Amygdala (tissue), 56 donors: ENCODE measurements at places on chromosomes 4 and X.
A peak's percentile ranks its signal among the peaks of the same experiment; 100 is the strongest.

DNA sequence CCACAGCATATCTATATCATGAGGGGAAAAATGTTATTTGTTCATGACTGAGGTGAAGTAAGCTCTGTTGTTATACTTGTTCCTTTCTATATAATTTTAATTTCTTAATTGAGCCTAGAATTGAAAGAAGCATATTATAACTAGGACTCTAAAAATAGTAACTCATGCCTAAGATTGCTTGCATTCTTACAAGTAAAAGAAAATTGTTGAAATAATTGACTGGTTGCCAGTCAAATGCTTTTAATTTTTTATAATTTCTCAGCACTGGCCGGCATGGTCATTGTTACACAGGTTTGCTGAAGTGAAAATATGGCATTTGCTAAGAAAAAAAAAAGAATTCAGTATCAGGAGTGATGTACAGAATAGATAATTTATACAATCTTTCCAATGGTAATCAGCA is 104.8 kb downstream of the GASK1B start:
- DNase-seq = no peak

GRCh38 chr4:17758485-17758884 is 22.9 kb downstream of the FAM184B start:
- DNase-seq = no peak

GRCh38 chr4:168325591-168325990 is 7.0 kb upstream of the DDX60 start:
- no peak for DNase-seq

- no peak for DNase-seq
Measured at GRCh38 chr4:72546456-72546855, 22.6 kb downstream of the ADAMTS3 start.

DNA sequence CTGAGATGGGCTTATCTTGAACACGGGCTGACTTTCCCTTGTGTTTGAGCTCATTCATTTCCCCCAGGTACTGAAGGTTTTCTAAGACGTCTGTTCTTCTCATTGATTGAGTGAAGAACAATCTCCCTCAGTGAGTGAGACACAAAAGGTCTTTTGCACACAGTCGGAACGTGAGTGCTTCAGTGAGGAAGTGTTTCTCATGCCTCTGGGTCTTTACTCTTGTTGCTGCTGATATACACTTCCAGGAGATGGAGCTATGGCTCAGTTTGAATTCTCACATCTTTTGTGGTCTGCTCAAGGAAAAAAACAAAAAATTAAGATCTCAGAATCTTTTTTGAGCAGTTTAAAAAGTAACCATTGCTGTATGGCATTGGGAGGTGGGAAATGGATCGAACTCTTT is 981.9 kb upstream of the TENM3 start:
- no peak for DNase-seq

DNA sequence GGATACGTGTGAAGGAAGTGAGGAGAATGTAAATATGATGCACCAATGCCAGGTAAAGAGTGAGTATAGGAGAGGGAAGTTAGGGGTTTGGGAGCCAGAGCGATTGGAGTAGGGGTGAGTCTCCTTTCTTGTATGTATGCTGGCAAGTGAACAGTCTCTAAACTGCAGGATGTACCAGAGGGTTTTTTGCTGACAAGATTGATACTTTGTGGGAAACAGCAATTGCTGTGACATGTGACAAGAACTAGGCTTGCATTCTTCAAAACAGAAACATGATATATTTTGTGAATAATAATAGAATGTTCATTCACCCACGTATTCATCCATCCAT is 706 bp downstream of the CHIC1 start:
- DNase-seq = no peak

GRCh38 chr4:177448850-177449249 is 6.6 kb upstream of the AGA start:
- DNase-seq = no peak

GRCh38 chrX:137031039-137031438 is 2.8 kb downstream of the GPR101 start:
- DNase-seq = no peak

DNA sequence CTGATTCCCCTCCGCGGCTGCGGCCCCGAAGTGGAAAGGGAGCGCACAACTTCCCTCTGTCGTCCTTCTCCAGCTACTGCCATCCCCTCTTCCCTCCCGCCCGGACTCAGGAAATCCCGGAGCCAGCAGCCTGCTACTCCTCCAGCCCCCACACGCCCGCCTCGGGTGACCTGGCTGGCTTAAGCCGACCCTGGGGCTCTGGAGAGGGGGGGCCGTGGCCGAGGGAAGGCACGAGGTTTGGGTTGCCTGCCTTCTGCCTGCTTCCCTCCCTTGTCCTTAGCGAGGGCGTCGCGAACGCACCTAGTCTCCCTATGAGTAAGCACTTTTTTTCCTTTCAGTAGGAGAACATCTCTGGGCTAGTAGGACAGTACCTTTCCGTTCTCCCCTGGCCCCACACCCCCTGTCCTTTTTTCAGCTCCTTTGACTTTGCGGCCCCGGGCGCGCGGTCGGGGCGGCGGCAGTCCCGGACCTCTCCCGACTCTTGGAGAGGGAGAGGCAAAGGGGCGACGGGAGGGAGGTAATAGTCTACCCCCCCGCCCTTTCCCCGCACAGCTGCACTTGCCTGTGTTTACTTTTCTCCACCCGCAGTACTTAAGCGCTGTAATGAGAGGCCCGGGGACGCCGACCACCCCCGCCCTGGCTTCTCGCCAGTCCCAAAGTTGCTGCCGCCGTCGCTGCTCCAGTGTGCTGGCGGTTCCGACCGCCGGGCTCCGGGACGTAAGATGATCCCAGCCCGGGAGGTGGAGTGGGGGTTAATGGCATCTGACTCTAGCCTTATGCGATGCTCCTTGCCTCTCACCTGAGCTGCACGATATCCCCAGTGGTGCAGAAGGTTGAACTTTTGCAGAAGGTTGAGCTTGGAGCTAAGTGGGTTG is 868 bp downstream of the PLS3 start:
- DNase-seq = no peak

- no peak for DNase-seq
Measured at GRCh38 chr4:152033621-152034020, 272.8 kb upstream of the GATB start.

DNA sequence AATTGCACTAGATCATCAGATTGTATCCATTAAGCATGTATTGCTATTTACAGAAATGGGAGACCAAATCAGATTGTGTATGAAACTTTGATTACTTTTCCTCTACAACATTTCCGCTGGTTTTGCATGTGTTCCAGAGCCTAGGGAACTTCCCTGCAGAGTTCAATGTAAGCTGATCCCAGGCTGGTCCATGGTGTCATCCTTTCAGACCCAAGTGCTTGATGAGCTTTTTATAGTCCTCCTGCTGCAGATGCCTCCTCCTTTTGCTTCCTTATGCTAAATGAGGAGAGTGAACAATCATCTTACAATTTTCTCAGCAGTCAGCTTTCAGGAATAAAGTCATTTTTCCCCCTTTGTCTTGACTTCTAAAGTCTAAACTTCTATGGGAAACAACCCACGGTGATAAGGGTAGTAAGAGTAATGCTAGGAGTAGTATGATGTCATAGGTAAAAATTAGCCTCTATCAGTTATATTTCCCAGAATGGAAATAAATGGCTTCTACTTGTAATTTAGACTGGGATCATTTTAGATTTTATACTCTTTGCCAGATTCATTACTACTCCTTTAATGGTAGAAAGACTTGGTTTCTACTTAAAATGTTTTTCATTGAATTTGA is 55.1 kb upstream of the SLC4A4 start:
- DNase-seq = no peak

DNA sequence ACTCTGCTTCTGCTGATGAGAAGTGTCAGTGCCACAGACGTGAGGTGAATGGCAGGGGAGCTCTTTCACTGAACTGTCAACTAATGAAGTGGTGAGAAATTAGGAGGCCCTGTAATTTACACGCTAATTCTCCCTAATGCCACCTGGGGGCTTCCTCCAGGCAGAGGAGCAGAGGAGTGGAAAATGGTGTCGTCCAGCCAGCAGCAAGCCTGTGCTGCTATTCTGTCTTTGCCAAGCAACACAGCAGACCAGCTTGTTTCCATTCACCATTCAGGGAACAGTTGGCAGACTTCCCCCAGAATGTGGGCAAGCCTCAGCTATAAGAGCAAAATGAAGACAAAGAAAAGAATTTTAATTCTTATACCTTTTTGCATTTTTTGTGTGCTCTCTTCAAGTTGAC is 245.2 kb upstream of the TET2 start:
- DNase-seq = peak; percentile 65

DNA sequence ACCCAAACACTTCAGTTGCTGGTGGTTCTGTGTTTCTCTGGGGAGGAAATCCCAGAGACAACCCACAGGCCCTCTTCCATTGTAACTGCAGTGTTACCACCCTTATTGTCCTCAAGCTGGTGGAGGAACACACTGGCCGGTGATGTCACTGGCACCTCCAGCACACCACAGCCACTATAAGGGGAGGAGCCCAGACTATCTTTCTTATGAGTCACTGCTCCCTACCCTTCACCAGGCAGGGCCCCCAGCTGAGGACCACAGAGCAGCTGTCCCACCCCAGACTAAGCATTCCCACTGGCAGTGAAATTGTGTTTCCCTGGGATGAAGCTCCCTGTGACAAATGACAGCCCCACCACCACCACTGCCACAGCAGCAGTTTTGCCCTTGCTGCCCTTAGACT is 171.8 kb upstream of the FGF16 start:
- no peak for DNase-seq

- no peak for DNase-seq
Measured at GRCh38 chr4:6942238-6942800, 32.7 kb downstream of the TBC1D14 start.

- no peak for DNase-seq
Measured at GRCh38 chr4:136637071-136637777, 895.1 kb downstream of the PCDH18 start.

DNA sequence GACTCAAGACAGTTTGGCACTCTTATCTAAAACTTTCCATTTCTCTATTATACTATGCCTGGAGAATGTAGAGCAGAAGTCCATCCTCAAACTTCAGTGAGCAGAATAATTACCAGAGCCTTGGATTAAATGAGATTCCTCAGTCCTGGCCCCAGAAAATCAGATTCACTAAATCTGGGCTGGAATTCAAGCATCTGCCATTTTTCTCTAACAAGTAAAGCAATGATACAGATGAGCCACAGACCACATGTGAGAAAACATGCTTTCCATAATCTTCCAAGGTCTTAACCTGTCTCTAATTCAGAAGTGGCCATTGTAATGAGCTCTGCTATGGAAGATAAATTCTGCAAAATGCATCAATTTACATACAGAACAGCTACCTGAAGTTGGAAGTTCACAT is 25.4 kb downstream of the SOWAHB start:
- no peak for DNase-seq

DNA sequence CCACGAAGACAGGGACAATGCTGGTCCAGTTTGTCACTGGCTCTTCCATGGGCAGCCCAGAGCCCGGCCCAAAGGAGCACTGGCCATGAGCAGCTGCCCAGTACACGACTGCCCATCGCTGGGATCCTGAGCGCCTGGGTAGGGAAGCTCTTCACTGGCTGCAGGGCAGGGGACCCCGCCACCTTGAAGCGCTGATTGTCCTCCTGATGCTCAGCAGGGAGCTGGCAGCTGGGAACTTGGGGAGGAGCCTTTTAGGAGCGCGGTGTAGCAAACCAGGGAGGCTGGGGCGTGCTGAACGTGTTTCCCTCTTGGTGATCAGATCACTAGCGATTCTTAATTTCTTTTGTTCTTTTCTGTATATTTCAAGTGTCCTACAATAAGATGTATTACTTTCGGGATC is 1.8 kb downstream of the L1CAM start:
- DNase-seq = no peak

GRCh38 chrX:19624739-19625138 is 109.4 kb upstream of the MAP3K15 start:
- DNase-seq = no peak

DNA sequence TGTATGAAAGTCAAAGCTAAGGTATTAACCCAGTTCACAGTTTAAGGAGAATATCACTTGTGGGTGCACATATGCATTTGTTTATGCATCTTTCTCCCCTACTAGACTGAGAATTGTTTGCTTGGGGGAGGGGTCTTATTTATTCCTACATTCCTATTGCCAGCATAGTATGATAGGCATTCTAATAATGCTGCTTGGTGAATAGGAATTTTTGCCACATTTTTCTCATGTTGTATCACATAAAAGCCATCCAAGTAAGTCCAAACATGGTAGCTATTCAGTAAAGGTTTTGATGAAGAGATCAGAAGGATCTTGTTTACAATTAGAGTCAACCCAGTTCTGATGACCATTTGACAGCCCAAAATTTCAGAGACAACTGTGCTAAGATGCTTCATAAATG is 48.6 kb downstream of the ASB9 start:
- DNase-seq = no peak

DNA sequence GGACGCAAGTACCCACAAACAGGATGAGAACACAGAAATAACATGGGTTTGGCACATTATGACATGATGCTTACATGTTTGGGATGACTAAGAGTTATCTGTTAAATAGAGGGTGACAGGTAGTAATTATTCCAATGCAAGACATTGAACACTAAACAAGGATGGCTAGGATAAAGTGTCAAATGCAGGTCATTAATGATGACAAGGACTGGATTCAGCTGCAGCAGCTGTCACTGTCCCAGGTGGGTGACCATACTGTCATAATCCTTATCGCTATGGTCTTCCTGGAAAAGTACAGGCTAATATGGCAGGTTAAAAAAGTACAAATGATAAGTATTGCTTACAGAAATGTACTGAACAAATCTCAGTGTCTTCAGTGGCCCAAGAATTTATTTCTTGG is 123.9 kb downstream of the ANTXR2 start:
- DNase-seq = no peak

DNA sequence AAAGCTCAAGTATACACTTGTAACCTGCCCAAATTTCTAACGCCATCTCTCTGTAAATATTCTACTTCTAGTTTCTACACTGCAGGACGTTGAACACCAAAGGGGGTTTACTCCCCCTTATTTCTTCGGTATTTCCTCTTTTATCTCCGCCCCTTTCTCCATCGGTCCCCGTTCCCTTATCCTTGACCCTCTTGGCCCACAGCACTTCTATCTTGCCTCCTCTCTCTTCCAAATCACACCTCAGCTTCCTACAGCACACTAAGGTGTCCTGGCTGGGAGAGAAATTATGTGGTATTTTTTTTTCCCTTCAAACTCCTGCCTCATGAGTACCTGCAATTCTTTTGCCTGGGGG is 715 bp downstream of the ZMAT1 start:
- DNase-seq = no peak

GRCh38 chrX:40175511-40176350 is 78.0 kb upstream of the BCOR start:
- no peak for DNase-seq

GRCh38 chrX:134933911-134934310 is 56.9 kb upstream of the SMIM10 start:
- DNase-seq = no peak

DNA sequence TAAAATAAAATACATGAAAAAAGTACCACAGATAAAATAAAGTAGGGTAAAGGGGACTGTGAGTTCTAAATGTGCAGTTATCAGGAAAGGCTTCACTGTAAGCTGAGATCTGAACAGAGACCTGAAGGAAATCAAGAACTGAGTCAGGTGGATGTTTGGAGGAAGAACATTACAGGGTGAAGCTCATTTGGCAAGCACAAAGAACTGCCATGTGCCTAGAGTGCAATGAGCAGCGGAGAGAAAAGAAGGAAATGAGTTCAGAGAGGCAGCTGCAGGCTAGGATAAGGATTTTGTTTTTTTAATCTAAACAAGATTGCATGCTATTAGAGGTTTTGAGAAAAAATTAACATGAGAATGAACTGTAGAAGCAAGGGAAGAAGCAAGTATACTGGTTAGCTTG is 373.1 kb downstream of the STPG2 start:
- no peak for DNase-seq

GRCh38 chr4:122731676-122732075 is 828 bp upstream of the BBS12 start:
- DNase-seq = no peak
